ENCODE measurements at places on chromosomes 12 and 14.

- DNase-seq = no peak
Observed at GRCh38 chr12:25459541-25459951, 93.5 kb downstream of the LMNTD1 start.

DNA sequence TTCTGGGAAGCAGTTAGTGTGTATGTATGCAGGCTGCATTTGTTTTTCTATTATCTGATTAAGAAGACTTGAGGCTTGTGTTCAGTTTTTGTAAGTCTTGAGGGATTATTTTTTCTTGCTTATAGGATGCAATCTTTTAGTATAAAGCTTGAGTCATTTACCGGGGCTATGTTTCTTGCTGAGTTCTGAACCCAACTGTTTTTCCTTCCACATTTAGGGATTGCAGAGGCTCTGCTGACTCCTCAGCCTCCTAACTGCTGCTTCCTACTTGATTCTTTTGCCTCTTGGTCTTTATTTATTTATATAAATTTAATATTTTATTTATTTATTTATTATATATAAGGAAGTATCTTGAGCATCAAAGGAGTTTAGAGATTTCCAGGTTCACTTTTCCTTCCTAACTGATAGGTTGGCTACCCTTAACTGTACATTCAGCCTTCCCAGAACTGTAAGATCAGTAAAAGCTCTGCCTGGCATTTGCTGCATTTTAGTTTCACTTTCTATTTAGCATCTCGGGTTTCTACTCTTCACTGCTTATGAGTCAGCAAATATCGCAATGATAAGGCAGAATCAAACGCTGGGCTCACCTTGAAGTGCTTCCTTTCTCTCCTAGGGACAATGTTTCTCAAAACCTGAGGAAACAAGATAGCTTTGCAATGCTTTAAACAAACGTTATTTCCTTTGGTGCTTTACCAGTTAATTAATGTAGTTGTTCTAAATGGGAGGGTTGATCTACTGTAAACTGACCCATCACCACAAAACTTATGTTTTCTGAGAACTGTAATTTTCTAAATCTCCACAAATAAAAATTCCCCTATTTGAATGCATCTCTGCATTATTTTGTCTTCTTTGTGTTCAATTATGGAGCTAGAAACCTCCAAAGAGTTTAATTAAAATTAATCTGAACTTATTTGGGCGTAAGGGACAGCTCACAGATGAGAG lies 1183.7 kb upstream of the TMEM132C start:
- no peak for DNase-seq

GRCh38 chr12:6869049-6870021 lies 2.0 kb downstream of the TPI1 start:
- DNase-seq = peak; percentile 73

GRCh38 chr12:71636704-71637115 lies 26.9 kb downstream of the ZFC3H1 start:
- DNase-seq = no peak

DNA sequence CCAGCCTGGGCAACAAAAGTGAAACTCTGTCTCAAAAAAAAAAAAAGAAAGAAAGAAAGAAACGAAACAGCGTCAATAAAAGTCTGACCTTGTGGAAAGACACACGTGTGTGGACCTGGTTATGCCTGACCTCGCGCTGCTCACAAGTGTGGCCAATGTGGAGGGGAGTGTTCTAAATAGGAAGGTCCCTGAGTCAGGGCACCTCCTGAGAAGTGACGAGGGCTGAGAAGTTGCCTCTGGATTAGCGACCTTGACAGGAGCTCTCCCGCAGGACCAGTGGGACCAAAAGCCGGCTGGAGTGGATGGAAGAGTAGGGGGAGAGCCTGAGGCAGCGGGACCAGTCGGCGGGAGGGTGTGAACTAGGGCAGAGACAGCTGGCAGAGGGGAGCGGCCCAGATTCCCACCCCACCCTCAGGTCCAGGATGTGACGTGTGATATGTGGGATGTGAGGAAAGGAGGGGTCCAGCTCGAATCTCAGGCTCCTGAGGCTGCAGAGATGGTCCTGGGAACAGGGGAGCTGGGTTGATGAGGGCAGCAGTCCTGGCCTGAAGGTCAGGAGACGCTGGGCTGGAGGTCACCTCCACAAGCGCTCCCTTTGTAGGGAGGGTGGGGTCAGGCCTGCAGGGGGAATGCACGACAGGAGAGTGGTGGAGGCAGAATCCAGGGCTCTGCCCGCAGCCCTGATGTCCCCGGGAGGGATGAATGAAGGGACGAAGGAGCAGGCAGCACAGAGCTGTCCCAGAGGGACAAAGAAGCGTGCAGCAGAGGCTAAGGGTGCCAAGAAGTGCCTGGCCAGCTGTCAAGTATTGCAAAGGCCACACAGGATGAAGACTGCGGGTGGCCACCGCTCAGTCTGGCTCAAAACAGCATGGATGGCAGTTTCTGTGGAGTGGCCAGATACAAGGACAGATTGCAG lies 24.8 kb upstream of the GPR68 start:
- DNase-seq = no peak

Measured in activated naive CD8-positive, alpha-beta T cell treated with anti-CD3 and anti-CD28 coated beads, Interleukin-2, amount 50 U/mL, for 16 hours (primary cell).